ENCODE measurements at places on chromosomes 2 and 18. TPM values are rescaled to one million over a fixed set of nuclear protein-coding genes. Genes with fewer than 3 reads are reported as not detected.

GRCh38 chr18:13409026-13409425 lies 190.5 kb downstream of the LDLRAD4 start:
- DNase-seq = no peak

DNA sequence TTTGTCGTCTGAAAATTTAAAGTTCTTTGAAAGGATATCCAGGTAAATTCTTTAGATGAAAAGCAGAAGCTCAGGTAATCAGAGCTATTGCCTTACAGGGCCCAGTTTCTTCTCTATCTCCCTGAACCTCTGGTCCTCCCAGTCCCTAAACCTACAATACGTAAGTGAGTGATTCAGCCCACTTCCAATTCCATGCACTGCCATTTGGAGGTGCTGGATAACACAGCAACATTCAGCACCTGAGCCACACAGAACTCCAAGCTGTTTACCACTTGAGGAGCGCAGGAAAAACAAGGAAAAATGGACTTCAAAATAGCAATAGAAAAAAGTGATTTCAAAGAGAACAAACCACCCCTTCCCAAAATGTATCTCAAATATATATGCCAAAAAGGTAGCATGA lies 105.0 kb upstream of the DNAJC10 start:
- DNase-seq = no peak

DNA sequence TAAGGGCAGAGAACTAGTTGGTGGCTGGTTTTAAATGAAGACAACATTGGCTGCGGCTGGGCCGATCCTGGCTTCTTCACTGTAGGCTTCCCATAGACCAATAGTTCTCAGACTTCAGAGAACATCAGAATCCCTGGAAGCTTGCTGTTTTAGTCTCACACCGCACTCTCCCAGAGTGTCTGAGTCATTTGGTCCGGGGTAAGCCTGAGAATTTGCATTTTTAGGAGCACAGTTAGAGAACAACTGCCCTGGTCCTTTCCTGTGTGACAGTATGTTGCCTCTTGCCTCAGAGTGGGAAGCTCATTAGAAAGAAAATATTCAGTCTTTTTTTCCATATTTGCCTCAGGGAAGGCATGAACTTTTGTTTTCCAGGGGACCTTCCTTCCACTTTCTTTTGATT lies 137.1 kb upstream of the GAREM1 start:
- no peak for DNase-seq

GRCh38 chr2:208248601-208249000 lies 6.3 kb downstream of the IDH1 start:
- DNase-seq = no peak

GRCh38 chr18:30658306-30658705 lies 384.2 kb downstream of the DSC3 start:
- no peak for DNase-seq

DNA sequence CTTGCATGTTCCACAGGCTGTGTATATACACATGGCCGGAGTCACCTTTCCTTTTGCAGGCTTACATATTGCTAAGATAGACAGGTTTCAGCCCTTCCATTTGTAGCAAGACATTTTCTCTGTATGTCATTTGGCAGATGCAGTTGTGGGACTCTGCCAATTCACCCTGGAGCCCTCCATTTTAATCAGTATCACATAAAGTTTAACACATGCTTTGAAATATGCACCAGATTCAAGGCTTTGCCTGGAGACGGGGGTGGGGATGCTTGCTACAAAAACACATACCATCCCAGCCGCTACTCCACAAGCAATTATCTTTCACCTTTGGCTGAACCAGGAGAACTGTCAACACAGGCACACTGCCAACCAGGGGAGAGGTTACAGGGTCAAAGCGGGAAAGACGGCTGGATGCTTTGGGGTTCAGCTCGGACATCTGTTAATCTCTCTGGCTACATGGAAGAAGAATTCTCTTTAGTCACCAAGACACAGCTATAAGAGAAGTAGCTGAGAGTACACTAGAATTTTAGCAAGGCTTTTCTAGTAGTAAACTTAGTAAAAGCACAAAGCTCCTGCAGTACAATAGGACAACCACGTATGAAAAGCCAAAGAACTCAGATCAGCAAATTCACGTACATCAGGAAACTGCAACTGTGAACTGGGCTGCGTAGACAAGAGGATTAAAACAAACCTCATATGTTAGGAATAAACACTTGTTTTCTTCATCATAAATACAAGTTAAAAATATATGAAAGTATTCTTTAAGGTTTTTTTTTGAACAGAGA lies 130.9 kb downstream of the EXOC6B start:
- DNase-seq = no peak

DNA sequence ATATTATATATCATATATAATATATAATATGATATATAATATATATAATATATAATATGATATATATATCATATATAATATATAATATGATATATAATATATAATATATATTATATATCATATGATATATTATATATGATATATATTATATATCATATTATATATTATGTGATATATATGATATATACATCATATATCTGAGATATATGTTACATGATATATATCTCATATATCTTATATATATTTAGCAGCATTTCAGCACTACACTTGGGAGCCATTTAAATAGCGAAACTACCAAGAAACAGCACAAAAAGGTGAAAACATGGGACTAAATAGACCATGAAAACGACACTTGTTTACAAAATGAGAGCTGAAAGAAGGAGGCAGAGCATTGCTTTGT lies 37.3 kb downstream of the KCMF1 start:
- no peak for DNase-seq

GRCh38 chr2:58072102-58072501 lies 25.5 kb downstream of the VRK2 start:
- DNase-seq = no peak

DNA sequence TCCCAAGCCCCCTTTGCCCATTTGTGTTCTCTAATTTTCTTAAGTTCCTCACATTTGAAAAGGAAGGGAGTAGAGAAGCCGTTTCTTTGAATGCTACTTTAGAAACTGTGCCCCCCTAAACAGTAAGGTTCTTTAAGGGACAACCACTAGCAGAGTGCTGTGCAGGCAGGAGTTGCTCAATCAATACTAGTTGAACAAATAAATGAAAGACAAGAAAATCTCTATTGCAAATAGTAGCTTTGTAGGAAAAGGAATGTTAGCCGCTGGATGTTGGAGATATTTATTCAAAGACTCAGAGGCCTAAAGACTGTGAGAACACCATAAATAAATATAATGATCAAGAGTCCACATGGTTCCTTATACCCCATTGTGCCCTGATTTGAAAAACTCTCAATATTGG lies 119.8 kb upstream of the SMAD7 start:
- no peak for DNase-seq

- peak; percentile 46 for DNase-seq
Measured at GRCh38 chr2:222318026-222318711, 19.4 kb upstream of the PAX3 start.

- DNase-seq = no peak
Measured at GRCh38 chr2:10954416-10954815, 42.7 kb downstream of the KCNF1 start.

- DNase-seq = no peak
Measured at GRCh38 chr2:216700088-216700567, 4.8 kb upstream of the IGFBP5 start.

The GKN2 gene
- total RNA-seq = not detected

The COBLL1 gene
- total RNA-seq = 20.0 TPM

The BOK gene
- 36.9 TPM for total RNA-seq

The HJURP gene
- 40.1 TPM for total RNA-seq
